Activated effector memory CD4-positive, alpha-beta T cell treated with anti-CD3 and anti-CD28 coated beads, Interleukin-2, amount 50 U/mL, for 16 hours (primary cell): ENCODE measurements at places on chromosomes 13 and 19.

- no peak for DNase-seq
These were observed 31.6 kb downstream of the EFNB2 start for GRCh38 chr13:106503730-106504453.

- no peak for DNase-seq
These were observed 110.8 kb downstream of the DLEU7 start for GRCh38 chr13:50732712-50733111.

DNA sequence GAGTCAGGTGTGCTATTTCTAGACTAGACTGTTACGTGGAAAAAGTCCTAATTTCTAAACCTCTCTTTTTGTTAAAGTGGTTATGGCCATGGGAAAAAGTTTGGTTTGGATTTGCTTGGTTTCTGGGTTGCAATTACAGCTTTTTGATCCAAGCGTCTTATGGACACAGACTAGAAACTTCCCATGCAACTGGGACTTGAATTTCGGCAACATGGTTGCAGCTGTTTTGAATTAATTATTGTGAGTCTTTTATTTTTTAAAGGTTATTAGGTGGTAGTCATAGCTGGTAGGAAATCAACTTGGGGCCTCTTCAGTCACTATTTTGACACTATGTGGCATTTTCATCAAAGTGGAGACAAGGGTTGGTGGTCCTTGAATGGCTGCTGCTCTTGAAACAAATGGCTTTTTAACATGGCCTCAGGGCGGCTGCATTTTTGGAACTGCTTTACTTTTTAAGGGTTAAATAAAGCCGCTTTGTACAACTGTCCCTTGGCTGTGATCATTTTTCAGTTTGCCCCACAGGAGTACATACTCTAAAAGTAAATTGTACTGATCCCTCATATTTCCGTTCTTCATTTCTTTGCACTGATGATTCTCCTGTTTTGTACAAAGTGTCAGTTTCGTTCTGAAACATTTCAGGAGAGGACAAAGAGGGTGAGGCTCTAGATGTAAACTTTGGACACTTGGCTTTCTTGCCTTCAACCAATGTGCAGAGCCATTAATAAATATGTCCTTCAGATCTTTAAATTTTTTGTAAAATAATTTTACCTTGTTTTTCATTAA, 15.9 kb downstream of the HNRNPM start:
- DNase-seq, result no peak

GRCh38 chr19:1032264-1032867, 6.0 kb downstream of the CNN2 start:
- DNase-seq, result no peak

- DNase-seq, result no peak
These were observed 72.6 kb upstream of the C13orf46 start for GRCh38 chr13:114046431-114046975.

GRCh38 chr19:47506459-47506858, 8.4 kb downstream of the NAPA start:
- DNase-seq, result no peak

DNA sequence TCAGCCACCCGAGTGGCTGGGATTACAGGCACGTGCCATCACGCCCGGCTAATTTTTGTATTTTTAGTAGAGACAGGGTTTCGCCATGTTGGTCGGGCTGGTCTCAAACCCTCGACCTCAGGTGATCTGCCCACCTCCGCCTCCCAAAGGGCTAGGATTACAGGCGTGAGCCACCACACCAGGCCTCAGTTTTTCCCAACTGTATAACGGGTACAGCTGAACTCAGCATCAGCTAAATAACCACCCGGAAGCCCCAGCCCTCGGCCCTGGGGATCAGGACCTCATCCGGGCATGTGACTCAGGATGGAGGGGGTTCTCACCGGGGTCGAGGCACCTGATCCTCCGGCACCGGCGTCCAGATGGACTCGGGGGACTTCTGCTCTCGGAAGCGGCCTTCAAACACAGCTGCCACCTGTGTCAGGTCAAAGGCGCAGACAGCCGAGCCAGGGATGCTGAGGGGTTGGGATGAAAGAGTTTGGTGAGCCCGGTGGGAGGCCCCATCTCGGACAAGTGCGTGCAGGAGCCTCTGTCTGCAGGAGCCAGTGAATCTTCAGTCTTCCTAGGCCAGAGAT, 8.9 kb downstream of the SEMA6B start:
- no peak for DNase-seq

DNA sequence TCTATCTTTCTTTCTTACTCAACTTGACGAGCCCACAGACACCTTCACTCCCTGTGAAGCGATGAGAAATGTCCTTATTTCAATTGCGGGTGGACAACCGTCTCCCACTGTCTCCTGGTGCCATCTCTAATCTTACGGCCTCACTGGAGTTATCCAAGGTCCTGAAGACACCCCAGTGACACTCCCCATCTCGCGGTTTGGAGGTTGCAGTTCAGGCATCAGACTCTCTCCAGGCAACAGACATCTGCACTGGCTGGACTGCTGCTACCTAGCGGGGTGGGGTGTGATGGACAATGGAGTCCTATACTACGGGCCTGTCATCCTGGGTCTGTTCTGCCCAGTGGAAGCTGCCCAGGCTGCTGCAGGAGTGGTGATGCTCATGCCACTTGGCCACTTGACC, 18.3 kb upstream of the IRS2 start:
- DNase-seq, result no peak

- no peak for DNase-seq
These were observed at the start of gene IGLON5 for GRCh38 chr19:51311351-51312257. Gene IGLON5, plus strand, starts transcription at chr19:51311644. Its CDS starts 204 bp downstream, at chr19:51311848.

- DNase-seq, result no peak
These were observed 9.4 kb downstream of the NRTN start for GRCh38 chr19:5814123-5814851.

GRCh38 chr19:35436477-35437405, 11.3 kb upstream of the FFAR2 start:
- DNase-seq, result no peak

- DNase-seq, result no peak
These were observed 959 bp upstream of the IGFL3 start for GRCh38 chr19:46125447-46125846.

- peak; percentile 74 for DNase-seq
These were observed 6.9 kb downstream of the RAB8A start for GRCh38 chr19:16118489-16119033.

GRCh38 chr13:79079351-79079839, 326.7 kb downstream of the RBM26 start:
- no peak for DNase-seq

GRCh38 chr13:112657850-112658445, 31.9 kb upstream of the ATP11A start:
- DNase-seq, result no peak

DNA sequence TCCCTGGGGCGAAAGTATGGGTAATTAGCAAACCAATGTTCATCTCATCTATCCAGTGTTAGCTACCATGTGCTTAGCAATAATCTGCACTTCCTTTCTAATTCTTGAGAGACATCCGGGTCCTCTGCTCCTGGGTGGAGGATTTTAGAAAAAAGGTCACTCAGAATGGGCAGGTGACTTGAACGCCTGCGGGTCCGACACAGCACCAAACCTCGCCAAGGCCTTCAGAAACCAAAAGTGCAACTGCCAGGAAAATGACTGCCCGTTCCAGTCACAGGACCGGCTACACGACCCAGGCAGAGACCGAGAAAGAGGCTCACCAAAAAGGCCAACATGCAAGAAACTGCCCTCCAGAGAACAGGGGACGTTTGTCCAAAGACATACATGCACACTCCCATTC, 39.9 kb downstream of the ZNF146 start:
- DNase-seq, result no peak

DNA sequence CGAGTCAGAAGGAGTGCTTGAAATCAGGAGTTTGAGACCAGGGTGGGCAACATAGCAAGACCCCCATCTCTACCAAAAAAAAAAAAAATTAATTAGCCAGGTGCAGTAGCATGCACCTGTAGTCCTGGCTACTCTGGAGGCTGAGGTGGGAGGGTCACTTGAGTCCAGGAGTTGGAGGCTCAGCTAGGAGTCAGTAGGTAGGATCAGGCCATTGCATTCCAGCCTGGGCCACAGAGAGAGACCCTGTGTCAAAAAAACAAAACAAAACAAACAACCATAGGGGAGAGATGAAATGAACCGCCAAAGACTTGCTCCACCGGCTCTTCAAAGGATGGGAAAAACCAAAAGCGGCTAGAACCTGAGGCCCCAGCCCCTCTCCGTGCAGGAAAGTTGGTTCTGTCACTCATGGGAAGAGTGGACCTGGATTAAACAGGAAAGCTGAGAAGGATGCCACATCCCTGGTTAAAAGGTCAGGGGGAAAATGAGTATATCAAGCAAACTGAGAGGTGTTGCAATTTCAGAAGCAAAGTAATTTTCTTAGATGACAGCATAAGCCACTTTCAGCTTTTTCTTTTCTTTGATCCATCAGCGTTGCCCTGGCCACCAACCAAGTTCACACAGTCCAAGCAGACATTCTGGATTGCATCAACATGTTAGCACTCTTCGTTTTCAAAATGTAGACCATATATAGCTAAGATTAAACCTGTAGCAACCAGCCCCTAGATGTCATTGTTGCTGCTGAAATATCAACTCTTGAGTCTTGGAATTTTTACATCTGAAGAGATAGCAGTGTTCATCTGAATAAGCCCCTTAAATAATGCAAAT, 8.9 kb upstream of the ZNF507 start:
- DNase-seq, result no peak

- no peak for DNase-seq
These were observed 35.4 kb downstream of the SLC10A2 start for GRCh38 chr13:103030776-103031175.

- no peak for DNase-seq
These were observed 20.9 kb downstream of the MBD3L2B start for GRCh38 chr19:7000333-7000732.

- peak; percentile 94 for DNase-seq
These were observed 43.9 kb downstream of the CERS4 start for GRCh38 chr19:8252922-8253589.

DNA sequence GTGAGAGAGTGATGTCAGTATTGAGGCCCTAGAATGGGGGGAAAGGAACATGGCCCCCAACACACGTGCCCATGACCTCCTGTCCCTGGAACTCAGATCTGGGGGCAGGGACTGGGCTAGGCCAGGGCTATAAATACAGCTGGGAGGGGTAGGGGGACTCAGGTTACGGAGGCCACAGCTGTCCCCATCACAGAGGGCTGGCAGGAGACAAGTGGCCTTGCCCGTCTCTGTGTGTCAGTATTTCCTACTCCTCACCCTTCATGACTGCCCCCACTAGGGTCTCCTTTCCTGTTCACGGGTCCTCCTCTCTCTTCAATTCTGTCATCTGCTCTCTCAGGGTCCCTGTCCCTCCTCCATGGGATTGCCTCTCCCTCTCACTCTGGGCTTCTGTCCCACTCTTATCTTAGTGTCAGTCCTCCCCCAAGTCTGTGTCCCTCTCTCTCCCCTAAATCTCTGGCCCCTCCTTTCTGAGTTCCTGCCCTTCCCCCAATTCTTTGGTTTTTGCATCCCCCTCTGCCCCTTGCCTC, 687 bp upstream of the HRC start:
- DNase-seq, result no peak

DNA sequence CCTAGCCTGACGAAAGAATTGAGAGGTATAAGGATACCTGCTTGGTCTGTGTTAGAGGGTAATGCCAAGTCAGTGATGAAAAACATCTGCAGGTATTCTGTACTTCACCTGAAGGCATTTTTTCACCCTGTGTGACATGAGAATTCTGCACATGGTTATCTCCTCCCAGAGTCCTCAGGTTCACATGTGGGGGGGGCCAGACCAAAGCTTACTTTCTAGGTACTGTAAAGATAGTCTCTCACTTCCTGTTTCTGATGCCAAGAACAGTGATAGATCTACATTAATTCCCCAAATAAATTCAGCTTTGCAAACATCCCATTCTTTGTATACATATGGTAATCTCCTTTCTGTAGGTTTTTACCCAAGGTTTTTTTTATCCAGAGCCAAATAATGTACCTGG, 53.4 kb downstream of the GPC6 start:
- no peak for DNase-seq

DNA sequence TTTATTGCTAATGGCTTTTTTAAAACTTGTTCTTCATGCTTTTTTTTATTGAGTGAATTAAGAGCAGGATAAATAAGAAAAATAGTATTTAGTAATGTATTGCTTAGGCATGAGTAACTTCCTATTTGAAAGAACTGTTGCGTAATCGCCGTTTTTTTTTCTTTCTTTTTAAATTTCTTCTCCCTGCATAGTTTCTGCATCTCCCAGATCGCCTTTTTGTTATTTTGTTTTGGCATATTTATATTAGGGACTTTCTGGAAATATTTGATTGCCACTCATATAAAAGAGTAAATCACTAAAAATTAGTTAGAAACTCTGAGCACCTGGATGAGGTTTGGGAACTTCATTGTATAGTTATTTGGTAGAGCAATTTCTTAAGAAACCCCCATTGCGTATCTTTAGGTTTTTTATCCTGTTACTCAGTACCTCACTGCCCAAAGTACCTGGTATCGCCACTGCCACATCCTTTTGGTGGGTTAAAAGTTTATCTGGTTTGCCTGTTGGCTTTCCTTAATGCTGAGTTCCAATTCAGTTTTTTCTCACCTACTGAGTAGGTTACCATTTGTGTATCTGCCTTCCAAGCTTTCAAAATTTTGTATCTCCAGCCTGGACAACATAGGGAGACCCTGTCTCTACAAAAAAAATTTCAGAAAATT, 36.2 kb upstream of the LPAR6 start:
- no peak for DNase-seq

DNA sequence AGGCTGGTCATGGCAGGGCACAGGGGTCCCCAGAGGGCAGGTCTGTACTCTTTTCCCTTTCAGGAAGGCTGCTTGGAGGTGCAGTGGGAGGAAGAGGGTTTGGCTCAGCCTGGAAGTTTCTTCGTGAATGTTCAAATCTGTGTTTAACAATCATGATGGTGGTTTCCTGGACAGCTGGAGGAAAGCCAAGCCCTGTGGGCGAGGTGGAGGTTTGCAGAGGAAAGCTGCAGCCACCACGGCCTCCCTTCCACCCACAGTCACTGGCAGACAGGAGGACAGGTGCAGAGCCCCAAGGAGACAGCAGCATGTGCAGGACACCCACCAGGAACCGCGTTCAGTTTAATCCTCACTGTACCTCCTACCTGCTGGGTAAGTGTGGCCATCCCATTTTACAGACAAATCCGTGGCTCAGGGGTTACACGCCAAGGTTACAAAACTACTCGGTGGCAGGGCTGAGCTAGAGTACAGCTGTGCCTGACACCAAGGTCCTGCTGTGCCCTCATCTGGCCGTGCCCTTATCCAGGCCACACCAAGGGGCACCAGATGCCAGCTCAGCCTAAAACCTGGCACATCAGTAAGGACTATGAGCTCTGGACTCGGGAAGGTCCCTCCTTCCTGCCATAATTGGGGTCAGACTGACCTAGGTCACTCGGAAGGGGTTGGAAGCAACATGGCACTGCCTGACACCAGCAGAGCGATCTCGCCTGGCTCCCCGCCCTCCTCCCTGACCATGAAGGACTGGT, 34.1 kb downstream of the SUGP2 start:
- no peak for DNase-seq

DNA sequence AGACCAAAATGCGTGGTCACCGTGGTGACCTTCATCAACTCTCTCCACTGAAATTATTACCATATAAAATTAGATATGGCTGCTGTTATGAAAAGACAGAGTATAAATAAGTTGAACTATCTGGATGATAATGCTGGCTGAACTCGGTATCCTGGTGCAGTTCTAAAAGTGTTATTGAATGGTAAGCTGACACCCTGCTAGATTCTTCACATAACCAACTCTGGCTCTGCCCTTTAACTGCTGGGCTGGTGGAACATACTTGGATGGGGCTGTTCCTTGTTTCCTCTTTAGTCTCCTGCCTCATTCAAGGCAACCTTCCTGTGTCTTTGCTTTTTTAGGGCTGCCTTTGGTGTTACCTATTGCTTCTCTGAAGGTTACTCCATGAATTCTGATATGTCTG, 106.9 kb downstream of the FGF9 start:
- no peak for DNase-seq
